AG08395 (cell line): ENCODE measurements at places on chromosomes 1 and 21.

- no peak for DNase-seq
Measured at GRCh38 chr21:29315131-29315749, 16.5 kb downstream of the BACH1 start.

DNA sequence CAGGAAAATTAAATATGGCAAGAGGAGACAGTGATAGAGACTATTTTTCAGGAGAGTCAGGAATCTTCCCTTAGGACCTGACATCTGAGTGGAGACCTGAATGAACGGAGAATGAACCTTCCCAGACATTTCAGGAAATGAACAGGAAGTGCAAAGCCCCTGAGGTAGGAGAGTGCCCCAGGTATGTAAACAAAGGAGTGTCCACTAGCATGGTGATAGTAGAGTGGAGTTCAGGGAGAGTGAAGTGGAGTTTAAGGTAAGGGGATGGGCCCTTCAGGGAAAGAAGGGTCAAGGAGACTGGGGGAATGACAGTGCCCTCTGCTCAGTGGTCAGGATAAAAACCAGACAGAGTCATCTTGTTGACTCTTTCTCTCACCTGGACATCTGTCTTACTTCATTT lies 19.3 kb downstream of the MYBPH start:
- no peak for DNase-seq

DNA sequence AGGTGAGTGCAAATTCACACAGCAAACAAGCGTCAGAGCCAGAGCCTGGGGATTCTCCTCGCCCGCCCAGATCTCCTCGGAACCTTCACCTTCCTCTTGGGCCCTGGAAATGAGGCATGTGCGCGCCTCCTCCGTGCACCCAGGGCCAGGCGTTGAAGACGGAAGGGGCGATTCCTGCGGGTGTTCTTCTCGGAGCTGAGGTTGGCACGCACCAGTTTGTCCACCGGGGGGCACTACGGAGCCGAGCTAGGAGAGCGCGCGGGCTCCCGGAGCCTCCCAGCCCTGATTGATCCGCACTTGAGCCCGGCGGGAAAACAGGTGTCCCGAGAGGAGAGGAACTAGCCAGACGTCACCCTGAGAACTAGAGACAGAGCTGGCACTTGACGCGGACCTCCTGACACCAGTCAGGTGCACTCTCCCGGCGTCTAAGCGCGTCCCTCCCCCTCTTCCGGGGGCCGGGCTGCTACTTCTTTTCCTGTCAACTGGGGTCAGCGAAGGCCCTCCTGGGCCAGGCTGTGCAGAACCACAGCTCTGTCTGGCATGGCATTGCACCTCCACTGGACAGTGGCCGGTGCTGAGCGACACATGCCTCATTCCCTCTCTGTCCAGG lies 18.3 kb upstream of the SERINC2 start:
- peak; percentile 85 for DNase-seq

- no peak for DNase-seq
Measured at GRCh38 chr1:155773221-155773620, 83.8 kb downstream of the GON4L start.

- no peak for DNase-seq
Measured at GRCh38 chr1:52631759-52632331, 1.1 kb upstream of the SHISAL2A start.

DNA sequence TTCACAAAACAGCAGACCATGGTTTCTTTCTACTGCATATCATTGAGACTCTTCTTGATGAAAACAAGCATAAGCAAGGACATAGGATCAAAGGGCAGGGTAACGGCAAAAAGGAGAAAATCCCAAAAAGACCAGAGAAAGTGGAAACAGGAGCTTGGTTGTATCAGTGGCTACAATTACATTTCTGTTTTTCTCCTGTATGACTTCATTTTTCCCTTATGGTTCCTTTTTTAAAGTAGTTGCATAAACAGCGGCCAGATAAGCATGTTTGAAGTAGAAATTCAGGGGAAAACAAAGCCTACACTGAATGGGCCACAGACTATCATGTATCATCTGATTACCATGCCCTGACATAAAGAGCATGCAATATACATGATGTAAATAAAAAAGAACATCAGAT lies 4.6 kb downstream of the EGLN1 start:
- DNase-seq: no peak

DNA sequence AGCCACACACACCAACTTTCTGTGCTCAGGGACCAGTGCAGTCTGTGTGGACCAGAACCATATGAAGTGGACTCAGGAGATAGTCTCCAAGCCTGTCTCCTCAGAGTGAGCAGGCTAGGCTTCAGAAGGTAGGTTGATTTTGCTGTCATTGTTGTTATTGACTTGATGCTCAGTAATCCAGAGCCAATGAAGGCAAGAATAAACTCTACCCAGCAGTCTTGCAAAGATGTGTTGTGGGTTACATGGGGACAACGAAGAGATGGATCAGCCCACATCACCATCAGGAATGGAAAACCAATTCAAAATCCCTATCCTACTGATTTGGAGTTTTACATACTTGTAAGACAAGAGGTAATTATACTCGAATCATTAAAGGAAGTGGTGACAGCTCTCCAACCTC lies 37.4 kb downstream of the PHC2 start:
- DNase-seq: no peak

DNA sequence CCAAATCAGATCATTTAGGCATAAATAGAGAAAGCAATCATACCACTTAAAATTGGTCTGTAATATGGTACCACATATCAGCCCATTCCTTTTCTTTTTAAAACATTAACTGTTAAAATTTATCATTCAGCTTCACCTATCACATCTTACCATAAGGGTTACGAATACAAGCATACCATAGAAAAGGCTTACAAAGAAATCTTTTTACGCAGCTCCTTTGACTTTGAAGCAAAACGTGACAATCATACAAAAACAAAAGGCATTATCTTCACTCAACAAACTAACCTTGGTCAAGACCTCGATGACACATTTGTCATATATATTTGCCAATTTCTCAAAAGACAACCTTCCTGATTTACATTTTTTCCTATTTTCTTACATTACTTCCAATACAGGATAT lies 169.0 kb downstream of the SMYD3 start:
- DNase-seq: no peak

DNA sequence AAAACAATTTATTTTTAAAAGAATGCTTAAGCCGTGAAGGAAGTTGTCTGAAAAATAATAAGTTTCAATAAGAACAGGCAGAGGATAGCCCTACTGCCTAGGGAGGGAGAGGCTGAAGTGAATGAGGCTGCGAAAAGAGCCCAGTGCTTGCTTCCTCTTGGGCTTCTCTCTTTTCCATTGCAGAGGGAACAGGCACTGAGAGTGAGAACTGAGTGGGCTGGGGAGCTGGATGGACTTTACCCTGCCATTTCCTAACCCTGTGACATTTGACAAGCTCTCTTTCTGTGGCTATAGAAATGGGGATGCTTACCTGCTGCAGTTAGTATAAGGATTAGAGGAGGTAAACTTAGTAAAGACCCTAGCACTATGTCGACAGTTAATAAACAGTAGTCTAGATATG lies 30.0 kb downstream of the TENT5C start:
- no peak for DNase-seq

- DNase-seq: no peak
Measured at GRCh38 chr1:115437196-115437595, 99.1 kb upstream of the NGF start.

GRCh38 chr1:2304921-2305681 lies 77.0 kb downstream of the SKI start:
- DNase-seq: no peak

DNA sequence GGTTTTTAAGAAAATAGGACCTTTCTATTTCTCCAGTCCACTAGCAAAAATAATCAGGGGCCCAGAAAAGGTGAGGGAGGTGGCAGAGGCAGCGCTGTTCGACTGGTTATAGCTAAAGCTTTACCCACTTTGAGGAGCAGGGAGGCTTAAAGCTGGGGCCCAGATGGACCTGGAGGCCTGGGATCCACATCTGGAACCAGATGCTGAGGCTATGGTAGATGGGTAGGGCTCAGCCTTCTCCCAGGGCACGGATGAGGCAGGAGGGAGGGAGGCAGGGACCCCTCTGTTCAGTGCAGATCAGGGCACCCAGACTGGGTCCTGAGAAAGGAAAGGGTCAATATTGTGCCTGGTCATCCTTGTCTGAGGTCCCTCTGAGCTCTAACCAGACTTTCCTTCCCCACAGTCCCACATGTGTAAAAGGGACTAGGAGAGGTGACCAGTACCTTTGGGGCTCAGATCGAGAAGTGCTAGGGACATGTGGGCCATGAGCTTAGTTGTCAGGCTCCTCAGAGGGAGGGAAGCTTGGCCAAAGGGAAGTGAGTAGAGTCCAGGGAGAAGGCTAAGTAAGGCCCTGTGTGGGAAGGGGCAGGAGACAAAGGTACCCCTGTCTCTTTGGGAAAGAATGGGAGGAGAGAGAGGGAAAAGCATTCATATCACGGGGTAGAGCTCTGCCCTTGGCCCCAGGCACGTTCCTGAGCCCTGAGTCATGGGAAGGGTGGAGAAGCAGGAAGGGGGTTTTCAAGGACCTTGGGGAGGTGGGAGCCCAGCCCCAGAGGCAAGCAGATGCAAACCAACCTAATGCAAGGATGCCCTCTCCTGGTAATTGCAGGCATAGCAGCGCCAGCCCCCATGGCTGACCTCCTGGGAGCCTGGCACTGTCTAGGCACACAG lies 15.4 kb downstream of the LMNA start:
- peak; percentile 90 for DNase-seq

- DNase-seq: no peak
Measured at GRCh38 chr1:158272681-158273080, 17.0 kb upstream of the CD1C start.

GRCh38 chr1:24384251-24385090 lies 29.1 kb downstream of the STPG1 start:
- peak; percentile 68 for DNase-seq

GRCh38 chr21:31530897-31531705 lies 128.4 kb upstream of the SOD1 start:
- no peak for DNase-seq

GRCh38 chr1:161420763-161421455 lies 53.2 kb upstream of the CFAP126 start:
- DNase-seq: no peak

GRCh38 chr1:170993151-170993550 lies 57.8 kb downstream of the MROH9 start:
- DNase-seq: no peak

GRCh38 chr1:203322500-203323179 lies 17.3 kb downstream of the BTG2 start:
- no peak for DNase-seq

GRCh38 chr1:234000557-234001041 lies 96.1 kb downstream of the SLC35F3 start:
- DNase-seq: no peak

- DNase-seq: peak; percentile 89
Measured at GRCh38 chr21:45957981-45958600, 23.5 kb upstream of the COL6A1 start.

DNA sequence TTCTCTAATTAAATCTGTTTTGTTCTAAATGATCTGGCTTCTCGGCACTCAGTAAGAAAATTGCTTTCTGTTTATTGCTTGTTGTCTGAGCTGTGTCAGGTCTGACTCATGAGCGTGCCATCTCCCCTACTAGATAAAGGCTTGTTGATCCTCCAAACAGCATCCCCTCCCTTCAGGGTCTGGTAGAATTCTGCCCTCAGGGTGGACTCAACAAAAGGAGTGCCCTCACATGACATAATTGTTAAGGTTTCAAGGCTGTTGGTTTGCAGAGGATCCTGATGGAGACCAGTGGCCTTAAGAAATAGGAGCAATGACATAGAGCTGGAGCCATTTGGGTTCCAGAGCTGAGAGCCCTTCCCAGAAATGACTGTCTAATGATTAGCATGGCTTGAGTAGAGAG lies 36.0 kb upstream of the ATP2B4 start:
- peak; percentile 62 for DNase-seq

DNA sequence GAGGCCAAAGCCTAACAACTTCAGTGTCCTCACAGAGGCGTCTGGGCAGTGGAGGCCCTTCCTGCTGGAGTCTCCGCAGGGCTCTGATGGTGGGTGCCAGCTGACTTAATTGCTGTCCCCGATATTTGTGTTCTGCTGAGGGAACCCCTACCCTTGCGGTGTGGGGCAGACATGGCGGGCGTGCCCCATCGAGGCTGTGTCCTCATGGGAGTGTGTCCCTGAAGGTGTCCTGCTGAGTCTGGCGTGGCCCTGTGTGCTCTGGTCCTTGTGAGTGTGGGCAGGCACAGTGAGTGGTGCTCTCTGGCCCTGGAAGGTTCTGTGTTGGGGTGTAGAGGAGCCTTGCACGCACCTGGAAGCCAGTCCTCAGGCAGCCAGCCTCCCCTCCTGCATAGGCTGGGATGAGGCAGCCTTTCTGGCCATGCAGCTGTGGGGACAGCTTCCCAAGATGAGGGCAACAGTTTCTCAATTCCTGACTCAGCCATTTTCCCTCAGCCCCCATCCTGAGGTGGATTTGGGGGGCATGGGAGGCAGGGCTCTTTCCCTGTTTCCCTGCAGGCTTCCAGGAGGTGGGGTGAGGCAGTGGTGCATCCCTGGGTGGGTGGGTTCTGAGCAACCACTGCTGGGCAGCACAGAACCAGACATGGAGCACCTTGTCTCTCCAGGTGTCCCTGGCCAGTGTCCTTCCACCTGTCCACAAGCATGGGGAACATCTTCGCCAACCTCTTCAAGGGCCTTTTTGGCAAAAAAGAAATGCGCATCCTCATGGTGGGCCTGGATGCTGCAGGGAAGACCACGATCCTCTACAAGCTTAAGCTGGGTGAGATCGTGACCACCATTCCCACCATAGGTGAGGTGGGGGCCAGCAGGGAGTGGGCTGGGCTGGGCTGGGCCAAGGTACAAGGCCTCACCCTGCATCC lies 6.5 kb downstream of the C1orf35 start:
- DNase-seq: no peak

DNA sequence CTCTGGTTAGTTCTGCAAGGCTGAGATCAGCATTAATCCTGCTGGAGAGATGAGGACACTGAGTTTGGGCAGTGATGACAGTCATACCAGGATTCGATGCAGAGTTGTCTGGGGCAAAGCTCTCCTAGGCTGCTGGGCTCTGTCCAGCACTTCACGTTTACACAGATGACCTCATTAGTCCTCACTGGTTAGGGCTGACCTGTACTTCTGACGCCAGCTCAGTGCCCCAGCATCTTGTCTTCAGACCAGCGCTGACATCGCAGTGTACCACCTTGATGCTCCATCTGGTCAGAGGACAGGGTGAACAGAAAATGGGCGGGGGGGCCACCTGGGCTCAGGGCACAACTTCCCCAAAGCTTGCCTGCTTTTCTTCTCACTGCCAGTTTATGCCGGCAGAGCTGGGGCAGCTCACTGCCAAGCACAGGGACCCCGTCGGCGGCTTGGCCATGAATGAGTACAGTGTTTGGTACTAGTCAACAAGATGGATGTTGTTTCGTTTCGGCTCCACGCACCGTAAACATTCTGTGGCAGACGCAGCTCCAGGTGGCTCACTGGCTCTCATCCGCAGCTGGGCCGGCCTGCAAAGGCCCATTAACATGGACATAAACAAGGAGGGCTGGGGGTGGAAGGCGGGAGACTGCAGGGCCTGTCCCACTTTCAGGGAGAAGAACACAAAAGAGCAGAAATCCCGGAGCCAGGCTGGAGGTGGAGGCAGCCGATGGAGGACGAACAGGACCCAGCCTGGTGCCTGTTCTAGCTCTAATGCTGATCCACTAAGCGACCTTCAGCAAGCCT lies 118.7 kb downstream of the GLIS1 start:
- no peak for DNase-seq

DNA sequence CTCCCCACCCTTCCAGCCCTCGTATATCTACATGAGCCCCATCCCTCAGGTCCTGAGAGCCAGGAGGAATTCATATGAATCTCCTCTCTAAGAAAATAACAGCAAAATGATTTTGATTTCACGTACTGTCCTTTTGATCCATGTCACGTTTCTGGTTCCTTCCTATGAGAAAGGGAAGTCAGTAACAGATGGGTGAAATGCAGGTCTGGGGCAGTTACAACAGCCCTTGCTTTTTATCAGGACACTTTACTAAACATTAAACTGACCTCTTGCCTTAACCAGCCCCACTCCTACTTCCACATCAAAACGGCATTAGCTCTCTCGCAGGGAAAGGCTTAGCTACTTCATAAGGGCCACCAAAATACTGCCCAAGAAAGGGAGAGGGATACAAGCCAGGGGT lies 59.0 kb downstream of the SPATA46 start:
- DNase-seq: no peak
